ENCODE measurements at places on chromosomes 16 and 17.

GRCh38 chr16:68263559-68264127 lies 683 bp upstream of the SLC7A6 start:
- DNase-seq = no peak

GRCh38 chr16:86965840-86966550 lies 351.2 kb downstream of the C16orf95 start:
- DNase-seq = no peak

DNA sequence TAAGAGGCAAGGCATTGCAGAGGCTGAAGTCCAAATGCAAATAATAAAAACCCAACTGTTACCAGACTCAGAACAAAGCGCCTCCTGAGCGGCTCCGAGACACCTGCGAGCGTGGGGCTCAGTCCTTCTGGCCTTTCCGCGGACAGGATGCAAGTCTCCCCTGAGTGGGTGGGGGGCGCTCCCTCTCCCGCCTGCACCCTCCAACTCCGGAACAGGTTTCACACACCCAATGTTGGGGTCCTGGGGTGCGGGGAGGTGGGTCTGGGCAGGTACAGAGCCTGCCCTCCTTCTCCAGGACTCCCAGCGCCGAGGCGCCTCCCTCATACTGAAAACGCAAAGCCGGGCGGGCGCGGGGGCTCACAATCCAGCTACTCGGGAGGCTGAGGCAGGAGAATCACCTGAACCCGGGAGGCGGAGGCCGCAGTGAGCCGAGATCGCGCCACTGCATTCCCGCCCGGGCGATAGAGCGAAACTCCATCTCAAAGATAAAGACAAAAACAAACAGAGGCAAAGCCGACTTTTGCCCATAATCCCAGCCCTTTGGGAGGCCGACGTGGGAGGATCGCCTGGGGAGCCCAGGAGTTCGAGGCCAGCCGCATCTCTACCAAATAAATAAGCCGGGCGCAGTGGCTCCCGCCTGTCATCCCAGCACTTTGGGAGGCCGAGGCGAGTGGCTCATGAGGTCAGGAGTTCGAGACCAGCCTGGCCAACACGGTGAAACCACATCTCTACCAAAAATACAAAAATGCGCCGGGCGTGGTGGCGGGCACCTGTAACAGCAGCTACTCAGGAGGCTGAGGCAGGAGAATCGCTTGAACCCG lies 893 bp downstream of the GINS2 start:
- no peak for DNase-seq

- DNase-seq = no peak
Observed at GRCh38 chr17:8556074-8556473, 74.5 kb downstream of the MYH10 start.

DNA sequence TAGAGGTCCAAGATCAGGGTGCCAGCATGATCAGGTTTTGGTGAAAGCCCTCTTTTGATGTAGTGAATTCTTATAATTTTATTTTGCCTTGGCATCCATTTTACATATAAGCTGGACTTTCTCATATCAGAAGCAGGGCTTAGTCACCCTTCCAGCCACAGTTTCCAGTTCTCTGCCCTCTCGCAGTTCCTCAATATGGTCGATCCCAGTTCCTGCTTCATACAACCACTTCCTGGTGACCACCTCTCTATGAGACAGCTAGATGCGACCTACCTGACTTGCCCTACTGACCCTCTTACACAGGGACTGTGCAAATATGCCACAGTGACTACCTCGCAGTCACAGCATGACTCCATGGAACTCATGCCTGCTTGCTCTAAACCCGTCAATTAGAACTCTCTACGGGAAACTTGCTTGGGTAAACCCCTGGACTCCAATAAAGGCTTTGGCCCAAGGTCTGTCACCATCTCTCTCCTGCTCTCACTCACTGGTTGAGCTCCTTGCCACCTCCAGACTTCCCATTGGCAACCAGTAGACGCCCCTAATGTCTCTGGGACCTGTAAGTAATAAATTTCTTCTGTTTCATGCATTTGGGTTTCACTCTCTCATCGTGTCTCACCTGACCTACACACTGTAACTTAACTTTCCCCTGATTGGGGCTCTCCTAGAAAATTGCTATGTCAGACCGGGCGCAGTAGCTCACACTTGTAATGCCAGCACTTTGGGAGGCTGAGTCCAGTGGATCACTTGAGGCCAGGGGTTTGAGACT lies 21.4 kb downstream of the CD300LG start:
- no peak for DNase-seq

DNA sequence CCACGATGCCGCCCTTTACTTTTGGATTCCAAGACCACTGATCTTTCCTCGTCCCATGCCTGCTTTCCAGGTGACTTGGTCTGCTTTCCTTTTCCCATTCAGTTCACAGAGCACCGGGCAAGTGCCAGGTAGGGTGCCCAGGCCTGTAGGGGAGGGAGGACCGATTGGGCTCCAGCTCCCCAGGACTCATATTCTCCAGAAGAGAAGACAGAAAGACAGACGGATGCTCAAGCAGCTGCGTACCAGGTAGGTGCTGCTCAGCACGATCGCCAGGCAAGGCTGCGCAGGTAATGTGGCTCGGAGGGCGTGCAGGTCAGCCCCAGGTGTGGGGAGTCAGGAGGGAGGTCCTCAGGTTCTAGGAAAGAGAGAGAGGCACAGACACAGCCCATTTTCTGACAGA lies 67.5 kb upstream of the ZNF423 start:
- DNase-seq = no peak

GRCh38 chr17:67035131-67036083 lies 8.9 kb upstream of the CACNG1 start:
- DNase-seq = no peak

GRCh38 chr17:17380145-17380925 lies 77.2 kb downstream of the NT5M start:
- DNase-seq = no peak

DNA sequence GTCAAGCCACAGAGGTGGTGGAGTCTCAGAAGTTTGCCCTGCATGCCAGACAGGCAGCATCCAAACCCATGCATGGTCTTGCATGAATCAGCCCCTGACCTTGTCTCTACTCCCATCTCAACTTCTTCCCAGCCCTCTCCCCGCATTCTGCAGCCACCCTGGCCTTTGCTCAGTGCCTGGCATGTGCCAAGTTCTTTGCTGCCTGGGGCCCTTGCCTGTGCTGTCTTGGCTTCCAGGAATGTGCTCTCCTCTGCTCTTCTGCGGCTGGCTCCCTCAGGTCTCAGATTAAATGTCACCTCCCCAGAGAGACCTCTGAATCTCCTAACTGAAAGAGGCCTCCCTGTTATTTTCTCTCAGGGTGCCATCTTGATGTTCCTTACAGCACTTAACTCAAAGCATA lies 17.6 kb downstream of the DRC3 start:
- DNase-seq = no peak

GRCh38 chr17:41433586-41433985 lies 7.2 kb downstream of the KRT38 start:
- no peak for DNase-seq

GRCh38 chr17:53426505-53426904 lies 396.2 kb upstream of the KIF2B start:
- DNase-seq = no peak

- no peak for DNase-seq
Observed at GRCh38 chr17:64037802-64038201, 17.4 kb upstream of the ICAM2 start.

All from midbrain (tissue), 1 donor.